ENCODE measurements at places on chromosomes 16 and 17.

DNA sequence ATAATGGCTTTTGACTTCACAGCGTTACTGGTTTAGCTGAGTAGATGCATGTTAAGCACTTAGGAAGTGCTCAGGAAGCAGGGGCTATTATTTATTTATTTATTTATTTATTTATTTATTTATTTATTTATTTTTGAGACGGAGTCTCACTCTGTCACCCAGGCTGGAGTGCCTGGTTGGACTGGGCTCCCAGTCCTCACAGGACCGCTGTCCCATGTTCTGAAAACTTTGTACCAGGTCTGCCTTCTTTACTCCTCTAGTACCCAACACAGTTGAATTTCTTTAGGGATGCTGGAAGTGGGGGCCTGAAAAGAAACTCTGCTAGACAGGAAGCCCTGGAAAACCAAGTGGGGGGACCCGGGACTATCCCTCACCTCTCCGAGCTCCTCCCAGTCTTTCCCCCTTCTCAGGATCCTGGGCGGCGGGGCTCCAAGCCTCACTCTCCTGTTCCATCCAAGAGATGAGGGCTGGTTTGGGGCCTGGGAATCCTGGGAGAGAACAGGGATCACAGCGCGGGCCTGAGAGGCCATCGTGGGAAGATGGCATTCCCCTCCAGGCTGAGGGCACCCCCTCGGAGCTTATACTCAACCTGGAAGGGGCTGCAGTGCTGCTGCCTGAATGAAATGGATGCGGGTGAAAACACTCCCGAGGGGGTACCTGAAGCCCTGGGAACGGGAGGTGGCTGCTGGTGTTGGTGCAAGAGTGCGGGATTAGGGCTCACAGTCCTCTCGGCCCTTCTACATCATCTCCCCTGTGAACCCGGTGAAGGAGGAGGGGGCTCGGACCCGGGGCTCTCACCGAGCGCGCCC is 674 bp downstream of the ZNF688 start:
- DNase-seq: peak; percentile 27

DNA sequence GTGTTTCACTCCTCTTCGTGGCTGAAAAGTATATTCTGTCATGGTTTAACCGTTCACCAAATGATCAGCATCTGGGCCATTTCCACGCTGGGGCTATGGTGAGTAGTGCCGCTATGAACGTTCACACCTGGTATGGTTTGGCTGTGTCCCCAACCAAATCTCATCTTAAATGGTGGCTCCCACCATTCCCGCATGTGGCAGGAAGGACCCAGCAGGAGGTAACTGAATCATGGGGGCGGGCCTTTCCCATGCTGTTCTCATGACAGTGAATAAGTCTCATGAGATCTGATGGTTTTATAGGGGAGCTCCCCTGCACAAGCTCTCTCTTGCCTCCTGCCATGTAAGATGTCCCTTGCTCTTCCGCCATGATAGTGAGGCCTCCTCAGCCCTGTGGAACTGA is 45.7 kb upstream of the ZNF469 start:
- peak; percentile 43 for DNase-seq

DNA sequence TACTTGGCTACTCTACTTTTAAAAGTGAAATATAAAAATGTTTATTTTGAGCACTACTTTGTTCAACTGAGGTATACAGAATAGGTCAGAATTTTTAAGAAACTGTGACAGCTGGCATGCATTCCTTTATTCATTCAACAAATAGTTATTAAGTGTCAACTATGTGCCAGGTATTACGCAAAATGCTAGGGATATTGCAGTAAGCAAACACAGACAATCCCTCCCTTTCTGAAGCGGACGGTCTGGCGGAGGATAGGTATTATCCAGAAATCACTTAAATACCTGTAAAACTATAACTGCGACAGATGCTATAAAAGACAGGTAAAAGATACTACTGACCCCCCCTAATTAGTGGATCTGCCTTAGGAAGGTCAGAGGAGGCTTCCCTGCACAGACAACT is 26.1 kb downstream of the METTL16 start:
- DNase-seq: peak; percentile 24

- no peak for DNase-seq
These were observed 2.0 kb downstream of the CUEDC1 start for GRCh38 chr17:57953219-57953618.

- peak; percentile 94 for DNase-seq
These were observed 1.3 kb upstream of the RAB11FIP3 start for GRCh38 chr16:424033-424622.

- peak; percentile 20 for DNase-seq
These were observed 901 bp downstream of the CDYL2 start for GRCh38 chr16:80803339-80804055.

DNA sequence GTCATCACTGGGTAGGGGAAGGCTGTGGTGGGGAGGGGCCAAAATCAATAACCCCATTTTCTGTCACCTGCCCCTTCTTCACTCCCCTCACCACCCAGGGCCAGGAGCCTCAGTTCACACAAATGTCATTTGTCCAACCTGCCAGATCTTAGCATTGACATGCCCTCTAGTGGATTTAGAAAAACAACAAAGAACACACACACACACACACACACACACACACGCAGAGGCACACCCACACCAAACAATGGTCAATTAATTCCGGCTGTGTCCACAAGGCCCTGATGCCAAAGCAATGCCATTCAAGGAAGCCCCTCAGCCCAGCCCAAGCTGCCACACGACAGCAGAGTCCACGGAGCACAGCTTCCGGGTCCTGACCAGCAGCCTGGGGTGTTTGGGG is 68.4 kb downstream of the NOG start:
- no peak for DNase-seq

DNA sequence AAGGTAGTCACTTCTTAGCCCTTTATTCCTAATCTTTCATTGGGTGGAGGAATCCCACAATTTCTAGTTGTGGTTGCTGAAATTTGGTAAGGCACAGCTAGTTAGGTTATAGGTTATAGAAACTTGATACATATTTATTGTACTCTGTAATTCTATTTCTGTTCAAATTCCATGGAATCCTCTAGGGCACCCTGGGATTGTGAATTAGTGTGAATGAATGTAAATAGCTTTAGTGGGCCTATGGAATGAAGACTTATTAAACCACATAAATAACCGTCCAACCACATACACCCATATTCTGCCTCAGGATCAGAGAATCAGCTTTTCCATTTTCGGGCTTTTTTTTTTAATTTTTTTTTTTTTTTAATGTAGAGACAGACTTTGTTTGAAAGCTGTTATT is 9.2 kb downstream of the TANC2 start:
- DNase-seq: peak; percentile 62

DNA sequence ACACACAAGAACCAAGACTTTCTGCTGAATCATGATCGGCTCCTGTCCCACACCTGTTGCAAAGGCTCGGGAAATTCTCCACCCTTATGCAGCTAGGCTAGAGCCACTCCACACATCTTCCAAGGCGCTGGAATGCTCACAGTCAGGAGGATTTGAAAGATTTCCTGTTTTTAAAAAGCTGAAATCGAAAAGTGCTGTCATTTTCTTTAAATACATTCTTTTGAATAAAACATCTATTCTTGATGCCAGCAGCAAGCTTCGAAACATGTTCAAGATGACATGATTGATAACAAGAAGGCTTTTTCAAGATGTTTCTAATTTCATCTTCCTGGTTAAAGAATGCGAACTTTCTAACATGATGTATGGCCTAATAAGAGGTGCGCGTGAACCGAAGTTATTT is 219.7 kb upstream of the CDH5 start:
- peak; percentile 90 for DNase-seq

Measured in fibroblast of skin of right quadriceps (primary cell).